ENCODE measurements at places on chromosomes 12 and 14.

DNA sequence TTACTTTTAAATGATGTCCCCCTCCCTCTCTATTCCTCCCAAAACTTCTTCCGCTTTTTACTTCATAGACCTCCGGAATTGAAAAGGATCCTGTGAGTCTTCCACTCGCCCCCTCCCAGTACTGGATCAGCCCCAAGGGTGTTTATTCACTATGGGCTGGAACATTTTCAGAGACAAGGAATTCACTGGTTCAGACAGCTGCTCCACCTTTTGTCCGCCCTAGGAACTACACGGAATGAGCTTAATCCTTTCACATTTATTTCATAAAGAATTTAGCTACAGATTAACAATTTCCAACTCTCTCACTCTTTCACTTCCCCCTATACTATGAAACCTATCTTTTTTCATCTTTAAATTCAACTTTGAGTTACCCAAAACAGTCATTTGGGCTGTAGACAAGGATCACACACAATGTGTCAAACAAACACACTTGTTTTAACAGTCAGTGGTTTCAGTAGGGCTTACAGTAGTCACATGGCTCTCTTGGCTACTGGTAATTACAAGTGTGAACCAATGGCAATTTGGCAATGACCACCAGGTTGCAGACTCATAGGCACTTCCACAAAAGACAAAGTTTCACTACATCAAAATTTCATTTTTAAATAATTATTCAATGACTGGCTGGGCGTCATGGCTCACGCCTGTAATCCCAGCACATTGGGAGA lies 20.6 kb downstream of the CNIH1 start:
- no peak for DNase-seq

DNA sequence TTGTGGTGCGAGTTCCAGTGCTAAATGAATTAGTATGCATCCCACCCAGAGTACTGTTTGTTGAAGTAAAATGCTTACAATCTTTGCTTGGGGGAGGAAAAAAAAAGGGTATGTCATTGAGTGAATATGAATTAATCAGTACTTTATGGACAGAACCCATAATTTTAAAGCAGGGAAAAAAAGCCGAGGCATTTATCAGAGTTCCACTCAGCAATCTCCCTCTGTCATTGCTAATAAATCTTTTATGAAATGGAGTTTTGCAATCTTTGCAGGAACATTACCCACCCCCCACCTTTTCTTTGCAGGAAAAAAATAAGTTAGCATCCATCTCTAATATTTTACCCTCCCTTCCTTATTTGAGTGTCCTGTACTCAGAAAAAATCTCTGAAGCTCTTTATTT lies 127.9 kb upstream of the TMPO start:
- no peak for DNase-seq

- DNase-seq: no peak
These were observed 2.8 kb upstream of the PTMS start for GRCh38 chr12:6763380-6763779.

DNA sequence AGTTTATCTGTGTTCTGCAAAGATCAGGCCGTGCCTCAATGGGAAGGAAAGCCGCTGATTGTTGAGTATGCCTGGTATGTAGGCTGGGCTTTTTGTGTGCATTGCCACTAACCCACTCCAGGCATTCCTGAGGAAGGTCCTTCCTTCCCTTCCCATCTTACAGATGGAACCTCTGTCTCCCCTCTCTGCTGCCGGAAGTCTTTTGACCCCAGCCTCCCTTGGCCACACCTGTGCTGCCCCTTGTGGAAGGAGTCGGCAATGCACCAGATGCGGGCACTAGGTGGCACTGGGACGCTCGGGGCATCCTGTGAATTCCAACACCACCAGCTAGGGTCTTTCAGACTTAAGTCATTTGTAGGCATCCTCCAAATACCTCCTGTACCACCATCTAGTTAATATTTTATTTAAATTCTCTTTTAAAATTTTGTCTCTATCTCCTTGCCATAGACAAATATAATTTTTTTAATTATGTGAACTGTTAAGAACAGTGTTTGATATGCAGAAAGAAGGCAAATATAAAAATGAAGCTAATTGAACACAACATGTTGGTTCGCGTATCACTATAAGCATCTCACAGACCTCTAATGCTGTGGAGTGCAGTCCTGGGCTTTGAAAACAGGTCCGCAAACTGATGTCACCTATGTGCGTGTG lies 99.6 kb downstream of the RIN3 start:
- DNase-seq: no peak

DNA sequence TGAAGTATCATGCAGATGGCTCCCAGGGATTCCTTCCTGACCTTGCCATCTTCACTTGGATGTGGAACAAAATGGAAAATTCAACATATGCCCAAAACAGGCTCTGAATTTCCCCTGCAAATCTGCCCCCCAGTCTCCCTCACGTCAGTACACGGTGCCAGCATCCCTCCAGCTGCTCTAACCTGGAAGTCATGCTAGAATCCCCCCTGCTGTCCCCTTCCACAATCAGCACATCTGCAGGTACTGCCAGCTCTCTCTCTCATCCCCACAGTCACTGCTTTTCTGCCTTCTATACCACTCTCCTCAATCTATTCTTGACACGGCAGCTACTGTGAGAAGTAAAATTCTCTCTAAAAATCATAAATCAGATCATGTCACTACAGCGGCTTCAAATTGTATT lies 21.6 kb downstream of the GALNT6 start:
- DNase-seq: no peak

DNA sequence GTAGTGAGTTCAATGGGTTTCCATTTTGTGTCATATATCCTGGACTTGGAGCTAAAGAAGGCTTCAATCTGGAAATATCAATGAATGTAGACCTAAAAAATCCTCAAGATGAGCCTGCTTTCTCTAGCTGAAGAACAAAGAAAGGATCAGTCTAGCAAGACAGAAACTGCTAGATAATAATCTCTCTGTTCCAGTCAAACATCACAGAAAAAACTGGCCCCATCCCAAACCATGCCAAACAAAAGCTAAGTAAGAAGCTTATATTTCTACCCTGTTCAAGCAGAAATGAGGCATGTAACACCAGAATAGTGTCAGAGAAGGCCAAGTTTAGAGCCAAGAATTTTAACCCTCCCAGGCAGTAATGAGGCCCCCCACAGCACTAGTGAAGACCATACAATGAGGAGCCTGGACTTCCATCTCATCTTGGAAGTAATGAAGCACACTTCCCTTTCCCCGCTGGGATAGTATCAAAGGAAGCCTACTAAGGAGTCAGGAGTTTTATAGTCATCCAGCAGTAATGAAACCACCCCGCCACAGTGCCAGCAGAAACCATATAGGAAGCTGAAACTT lies 95.8 kb downstream of the NELL2 start:
- DNase-seq: no peak
